ENCODE measurements at places on chromosomes 16 and 17.

GRCh38 chr17:13599864-13600263, 1.9 kb downstream of the HS3ST3A1 start:
- no peak for DNase-seq

GRCh38 chr17:82019690-82020571, 2.7 kb downstream of the CENPX start:
- peak; percentile 53 for DNase-seq

DNA sequence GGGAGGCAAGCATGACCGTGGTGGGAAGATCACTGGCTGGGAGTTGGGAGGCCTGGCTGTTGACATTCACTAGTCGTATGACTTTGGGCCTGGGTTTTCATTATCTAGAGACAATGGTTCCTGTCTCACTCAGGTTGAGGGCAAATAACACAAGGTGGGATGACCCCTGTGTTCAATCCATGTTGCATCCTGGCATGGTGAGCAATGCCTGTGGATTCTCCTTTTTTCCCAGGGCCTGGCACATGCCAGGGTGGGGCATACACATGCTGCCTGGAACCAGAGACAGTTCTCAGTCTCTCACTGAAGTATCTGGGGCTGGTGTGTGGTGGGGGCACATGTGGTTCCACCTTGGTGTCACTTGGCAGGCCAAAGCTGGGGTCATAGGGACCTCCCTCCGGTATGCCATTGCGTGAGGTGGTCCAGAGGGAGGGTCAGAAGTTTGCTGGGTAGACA, 5.4 kb downstream of the THRA start:
- DNase-seq, result no peak

- no peak for DNase-seq
These were observed 164.5 kb upstream of the CHMP6 start for GRCh38 chr17:80826955-80827645.

GRCh38 chr17:4527566-4528125, 27.5 kb downstream of the MYBBP1A start:
- DNase-seq, result no peak

Data from CD4-positive, alpha-beta T cell treated with Interferon alpha-2 for 1 hour (primary cell).